Stimulated activated CD4-positive, alpha-beta T cell treated with anti-CD3 and anti-CD28 coated beads, Interleukin-1b, Interleukin-23, amount 100 ng/mL, for 24 hours (primary cell): ENCODE measurements at places on chromosomes 3 and 15.

- DNase-seq, result no peak
These were observed 20.4 kb downstream of the BTBD1 start for GRCh38 chr15:83046558-83047127.

GRCh38 chr3:177062052-177062732, 135.1 kb downstream of the TBL1XR1 start:
- DNase-seq, result no peak

GRCh38 chr3:183287301-183287971, 34.4 kb downstream of the B3GNT5 start:
- no peak for DNase-seq

- no peak for DNase-seq
These were observed 24.1 kb downstream of the SLC24A5 start for GRCh38 chr15:48144889-48145288.

- no peak for DNase-seq
These were observed 142.4 kb downstream of the P2RY1 start for GRCh38 chr3:152977366-152977765.

DNA sequence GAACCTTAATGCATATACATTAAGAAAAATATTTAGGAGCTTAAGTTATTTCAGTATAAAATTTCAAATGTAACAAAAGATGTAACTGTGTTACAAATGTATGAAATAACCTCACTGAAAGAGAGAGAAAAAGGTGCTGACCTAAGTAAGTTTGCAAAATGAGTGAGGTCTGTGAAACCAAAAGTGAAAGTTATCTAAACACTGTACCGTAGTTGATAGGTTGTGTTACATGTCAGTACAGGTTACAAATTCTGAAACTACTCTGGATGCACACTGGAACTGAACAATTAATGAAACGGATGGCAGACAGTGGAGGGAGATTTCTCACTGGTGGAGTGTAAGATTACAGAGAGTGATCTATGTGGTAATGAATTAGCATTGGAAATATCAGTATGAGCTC, 420.7 kb downstream of the ZNF385D start:
- DNase-seq, result no peak

GRCh38 chr15:36370051-36370730, 209.2 kb upstream of the CDIN1 start:
- no peak for DNase-seq

GRCh38 chr3:117705011-117705410, 995.4 kb downstream of the TUSC7 start:
- DNase-seq, result no peak

DNA sequence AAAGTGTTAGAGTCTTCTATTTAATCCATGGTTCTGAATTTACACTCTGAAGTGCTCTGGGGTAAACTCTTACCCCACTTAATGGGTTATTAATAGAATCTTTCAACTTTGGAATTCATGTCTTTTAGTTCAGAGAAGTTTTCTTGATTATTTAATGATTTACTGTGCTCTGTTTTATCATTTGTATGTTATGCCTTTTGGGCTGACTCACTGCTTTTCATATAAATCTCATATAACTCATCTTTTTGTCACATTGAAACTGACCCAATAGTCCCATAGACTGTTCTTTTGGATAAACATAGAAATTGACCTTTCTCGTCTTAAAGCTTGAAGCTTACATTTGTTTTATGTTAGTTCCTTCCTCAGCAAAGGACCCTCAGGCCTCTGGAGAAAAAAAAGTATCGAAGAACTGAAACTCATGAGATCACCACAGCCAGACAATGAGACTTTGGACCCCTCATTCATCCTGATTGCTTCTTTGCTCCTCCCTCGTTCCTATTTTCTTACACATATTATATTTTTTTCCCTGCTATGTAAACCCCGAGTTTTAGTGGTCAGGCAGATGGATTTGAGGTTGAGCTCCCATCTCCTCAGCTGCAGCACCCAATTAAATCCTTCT, 229.1 kb upstream of the CBLB start:
- no peak for DNase-seq

GRCh38 chr3:58150130-58150809, 60.5 kb downstream of the DNASE1L3 start:
- DNase-seq, result no peak

DNA sequence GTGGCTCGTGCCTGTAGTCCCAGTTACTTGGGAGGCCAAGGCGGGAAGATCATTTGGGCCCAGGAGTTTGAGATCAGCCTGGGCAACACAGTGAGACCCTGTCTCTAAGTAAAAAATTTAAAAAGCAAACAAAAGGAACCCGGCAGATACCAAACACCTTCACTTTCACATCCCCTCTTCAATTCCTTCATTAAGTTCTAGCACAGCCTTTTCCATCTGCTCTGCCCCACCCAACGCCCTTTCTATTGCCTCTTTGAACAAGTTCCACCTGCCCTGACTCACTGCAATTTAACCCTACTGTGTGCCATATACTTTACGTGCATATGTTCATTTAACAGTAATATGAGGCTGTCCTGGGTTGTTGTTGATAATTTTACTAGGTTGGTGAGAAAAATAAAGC, 12.4 kb upstream of the SPG11 start:
- DNase-seq, result no peak

DNA sequence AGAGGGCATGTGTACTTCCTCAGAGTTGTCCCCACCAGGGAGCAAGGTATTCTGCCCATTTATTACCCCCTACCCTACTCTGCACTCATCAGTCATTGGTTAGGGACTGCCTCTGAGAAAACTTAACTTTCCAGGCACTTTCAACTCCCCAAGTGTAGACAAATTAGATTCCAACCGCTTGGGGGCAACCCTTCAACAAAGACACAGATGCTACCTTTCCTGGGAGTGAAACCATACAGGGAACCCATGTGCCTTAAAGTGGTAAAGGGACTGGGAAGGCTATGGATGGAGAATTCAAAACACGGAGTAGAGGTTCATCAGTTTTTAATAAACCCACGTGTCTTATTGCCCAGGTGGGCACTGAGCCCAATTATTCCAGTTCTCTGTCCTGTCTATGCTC, 19.4 kb upstream of the UBE2E2 start:
- DNase-seq, result no peak

GRCh38 chr3:119330858-119331257, 36.7 kb downstream of the ARHGAP31 start:
- DNase-seq, result no peak

DNA sequence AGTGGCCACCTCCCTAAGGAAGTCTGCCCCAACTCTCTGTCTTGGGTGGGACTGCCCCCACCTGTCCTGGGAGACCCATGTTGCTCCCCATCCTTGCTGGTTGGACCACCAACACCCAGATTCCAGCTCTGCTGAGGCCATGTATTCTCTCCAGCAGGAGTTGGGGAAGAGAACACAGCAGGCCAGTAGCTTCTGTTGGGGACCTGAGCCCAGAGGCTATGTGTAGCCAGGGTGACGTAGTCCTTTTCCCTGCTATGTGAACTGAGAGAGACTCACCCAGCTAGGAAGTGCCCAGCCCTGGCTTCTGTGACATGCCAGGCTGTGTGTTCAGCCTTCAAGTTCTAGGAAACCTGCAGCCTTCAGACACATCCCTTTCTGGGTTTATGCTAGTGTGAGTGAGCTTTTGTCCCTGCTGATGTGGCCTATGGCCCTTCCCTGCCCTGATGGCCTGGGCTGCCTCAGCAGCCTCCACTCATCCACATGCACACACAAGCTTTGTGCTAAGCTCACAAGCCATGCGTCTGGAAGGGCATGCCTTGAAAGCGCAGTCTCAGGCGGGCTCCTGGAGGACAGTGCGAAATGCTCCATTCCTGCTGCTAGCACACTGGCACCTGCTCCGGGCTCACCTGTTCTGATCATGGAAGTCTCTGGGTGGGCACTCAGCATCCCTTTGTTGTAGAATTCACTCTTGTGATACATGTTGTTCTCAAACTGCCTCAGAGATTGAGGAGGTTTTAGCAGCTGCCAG, 42.6 kb downstream of the KY start:
- DNase-seq, result no peak

- no peak for DNase-seq
These were observed 24.2 kb downstream of the KATNBL1 start for GRCh38 chr15:34185666-34186065.

- DNase-seq, result no peak
These were observed 9.2 kb downstream of the ZIC1 start for GRCh38 chr3:147418371-147418781.

DNA sequence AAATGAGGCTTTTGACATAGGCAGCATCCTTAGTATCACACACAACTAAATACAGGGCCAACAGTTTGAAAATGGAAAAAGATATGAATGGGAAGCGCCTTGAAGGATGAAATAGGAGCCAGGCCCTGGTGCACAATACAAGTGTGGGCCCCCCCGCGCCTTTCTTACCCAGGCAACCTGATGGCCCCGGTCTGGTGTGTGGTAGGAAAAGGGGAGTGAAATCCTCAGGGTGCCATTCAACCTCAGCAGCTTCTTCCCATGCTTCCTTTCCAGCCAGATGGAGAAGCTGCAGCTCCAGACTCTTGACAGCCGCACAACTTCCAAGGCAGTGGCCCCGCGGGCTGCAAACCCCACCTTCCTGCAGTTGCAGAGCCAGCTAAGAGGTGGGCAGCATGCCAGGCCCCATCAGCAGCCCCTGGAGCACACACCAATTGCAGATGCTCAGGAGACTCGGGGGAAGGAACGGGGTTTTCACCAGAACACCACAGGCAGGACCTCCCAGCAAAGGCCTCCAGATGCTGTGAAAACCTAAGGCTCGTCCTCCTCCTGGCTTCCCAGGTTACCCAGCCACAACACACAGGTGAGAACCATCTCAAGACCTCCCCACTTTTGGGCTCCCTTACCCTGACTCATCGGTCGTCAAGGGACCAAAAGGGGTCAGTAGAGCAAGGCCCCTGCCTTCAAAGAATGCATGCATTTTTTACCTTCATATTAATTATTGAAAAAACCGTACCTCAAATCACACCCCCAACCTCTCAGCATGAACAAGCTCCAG, 101.6 kb downstream of the CPN2 start:
- no peak for DNase-seq

- DNase-seq, result no peak
These were observed 216.3 kb upstream of the ARPP21 start for GRCh38 chr3:35422836-35423601.

GRCh38 chr3:3276630-3277029, 97.1 kb upstream of the CRBN start:
- DNase-seq, result no peak

- no peak for DNase-seq
These were observed 525.1 kb downstream of the PDCD6IP start for GRCh38 chr3:34323517-34323916.

DNA sequence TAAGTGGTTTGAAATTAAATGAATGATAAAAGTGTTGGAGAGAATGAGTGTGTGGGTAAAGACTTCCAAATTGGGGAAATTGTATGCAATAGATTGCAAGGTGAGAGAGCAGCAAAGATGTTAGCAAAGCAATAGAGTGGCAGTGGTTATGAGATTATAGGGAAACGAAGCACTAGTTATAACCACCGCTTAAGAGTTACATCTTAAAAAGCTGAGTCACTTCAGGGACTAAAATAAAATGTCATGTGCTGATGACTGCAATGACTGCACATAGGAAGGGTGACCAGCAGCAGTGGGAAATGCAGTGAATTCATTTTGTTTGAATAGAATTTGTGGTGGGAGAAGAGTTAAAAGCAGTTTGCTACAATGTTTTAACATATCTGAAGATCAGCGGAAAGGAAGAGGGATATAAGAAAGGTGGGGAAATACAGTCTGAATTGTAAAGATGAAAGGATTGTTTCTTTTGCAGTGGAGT, 127.3 kb downstream of the RAP2B start:
- DNase-seq, result no peak

DNA sequence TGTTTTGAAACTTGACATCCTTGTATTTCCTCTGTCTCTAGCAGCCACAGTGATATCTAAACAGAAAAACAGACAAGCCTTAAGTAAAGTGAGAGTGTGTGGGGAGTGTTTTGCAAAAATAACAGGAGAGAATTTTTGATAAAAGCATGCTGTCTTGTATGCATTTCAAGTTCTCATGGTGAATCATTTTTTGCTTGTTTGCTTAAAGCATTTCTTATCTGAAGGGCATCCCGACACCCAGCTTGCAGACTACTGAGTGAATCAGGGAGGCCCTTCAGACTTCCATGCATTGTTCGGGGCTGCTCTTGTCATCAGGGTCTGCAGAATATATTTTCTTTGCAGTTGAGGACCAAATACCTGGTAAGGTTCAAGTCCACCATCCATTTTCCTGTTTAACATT, 8.5 kb downstream of the CGNL1 start:
- no peak for DNase-seq

GRCh38 chr3:133447750-133448477, 48.1 kb downstream of the BFSP2 start:
- no peak for DNase-seq

DNA sequence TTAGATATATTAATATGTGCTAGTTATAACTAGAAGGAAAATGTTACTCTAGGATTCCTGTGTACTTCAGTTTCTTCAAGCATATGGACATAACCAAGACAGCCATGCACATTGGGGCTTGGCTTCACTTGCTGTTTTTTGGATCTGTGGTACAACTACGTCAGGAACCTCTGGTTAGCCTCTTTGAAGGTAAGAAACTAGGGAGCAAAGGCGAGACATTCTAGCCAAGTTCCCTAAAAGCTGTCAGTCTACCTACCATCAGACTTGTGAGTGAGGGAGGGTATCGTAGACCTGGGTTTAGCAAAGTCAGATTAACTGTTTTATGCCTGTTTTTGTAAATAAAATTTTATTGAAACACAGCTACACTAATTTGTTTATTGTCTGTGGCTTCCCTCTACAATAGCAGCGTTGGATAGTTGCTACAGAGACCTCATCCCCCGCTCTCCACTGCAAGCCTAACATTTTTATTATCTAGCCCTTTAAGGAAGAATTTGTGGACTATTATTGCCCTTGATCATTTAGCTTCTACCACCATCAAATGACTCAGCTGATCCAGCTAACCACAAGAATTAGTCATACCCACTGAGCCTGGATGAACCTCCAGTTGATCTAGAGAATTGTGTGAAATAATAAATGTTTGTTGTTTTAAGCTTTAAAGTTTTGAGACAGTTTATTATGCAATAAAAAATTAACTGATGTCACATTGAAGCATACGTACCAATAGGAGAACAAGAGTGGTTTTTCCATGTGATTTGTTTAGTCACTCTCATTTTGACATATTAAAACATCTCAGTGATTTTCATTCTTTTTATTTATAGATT, 58.1 kb downstream of the RSRC1 start:
- DNase-seq, result no peak

DNA sequence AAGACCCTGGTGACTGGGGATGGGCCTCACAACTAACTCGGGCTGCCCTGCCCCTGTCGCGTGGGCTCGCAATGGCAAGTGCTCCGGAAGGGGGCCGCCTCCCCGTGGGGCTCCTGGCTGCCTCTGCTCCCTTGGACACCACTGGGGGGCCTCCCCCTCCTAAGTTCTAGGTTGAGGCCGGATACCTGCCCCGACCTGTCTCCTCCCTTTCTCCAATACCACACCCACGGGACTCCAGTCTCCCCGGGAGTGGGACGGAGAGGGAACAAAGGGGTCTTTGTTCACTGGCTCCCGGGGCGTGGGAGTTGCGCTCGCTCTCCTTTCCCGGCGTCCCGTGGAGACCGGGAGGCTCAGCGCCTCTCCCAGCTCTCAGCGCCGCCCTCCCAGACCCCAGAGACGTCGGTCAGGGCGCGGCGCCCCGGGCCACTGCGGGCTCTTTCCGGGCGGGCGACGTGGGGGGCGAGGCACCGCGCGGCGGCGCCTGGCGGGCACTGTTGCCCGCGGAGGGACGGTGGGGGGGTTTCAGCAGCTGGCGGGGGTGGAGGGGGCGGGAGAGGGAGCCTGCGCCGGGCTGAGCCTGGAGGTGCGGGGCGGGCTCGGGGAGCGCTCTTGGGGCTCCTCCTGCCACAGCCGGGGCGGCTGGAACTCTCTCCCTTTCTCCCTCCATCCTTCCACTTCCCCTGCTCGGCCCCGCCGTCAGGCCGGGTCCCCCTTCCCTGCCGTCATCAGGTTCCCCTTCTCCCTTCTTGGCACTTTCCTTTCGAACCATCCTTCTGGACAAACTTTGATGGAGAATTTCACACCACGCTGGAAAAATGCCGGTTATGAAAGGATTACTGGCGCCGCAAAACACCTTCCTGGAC, at the start of gene KCNH8:
TSS of gene KCNH8 (plus strand) at position 606 of the 863 bp plus-strand sequence. CDS start at position 816, 210 bp downstream.
- no peak for DNase-seq
